T-helper 2 cell (primary cell): ENCODE measurements at places on chromosomes 3 and 15.

- no peak for DNase-seq
Observed at GRCh38 chr15:92365084-92365483, 28.6 kb upstream of the ST8SIA2 start.

GRCh38 chr3:63228677-63229076 is 49.4 kb upstream of the SYNPR start:
- DNase-seq = no peak

- DNase-seq = no peak
Observed at GRCh38 chr3:102614585-102614984, 179.8 kb downstream of the ZPLD1 start.

DNA sequence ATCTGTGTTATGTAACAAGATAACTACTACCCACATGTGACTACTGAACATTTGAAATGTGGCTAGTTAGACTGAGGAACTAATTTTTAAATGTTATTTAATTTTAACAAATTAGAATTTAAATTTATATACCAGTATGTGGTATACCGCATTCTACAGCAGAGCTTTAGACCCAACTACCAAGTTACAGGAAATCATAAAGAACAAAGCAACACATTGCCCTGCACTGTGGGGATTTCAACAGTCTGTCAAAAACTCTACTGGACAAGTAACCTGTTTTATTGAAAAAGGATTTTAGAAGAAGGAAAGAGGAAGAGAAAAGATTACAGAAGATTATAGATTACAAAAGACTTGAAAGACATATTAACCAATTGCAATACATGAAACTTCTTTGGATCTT is 64.9 kb downstream of the DPH6 start:
- DNase-seq = no peak

- DNase-seq = no peak
Observed at GRCh38 chr3:2568929-2569328, 470.3 kb downstream of the CNTN4 start.

DNA sequence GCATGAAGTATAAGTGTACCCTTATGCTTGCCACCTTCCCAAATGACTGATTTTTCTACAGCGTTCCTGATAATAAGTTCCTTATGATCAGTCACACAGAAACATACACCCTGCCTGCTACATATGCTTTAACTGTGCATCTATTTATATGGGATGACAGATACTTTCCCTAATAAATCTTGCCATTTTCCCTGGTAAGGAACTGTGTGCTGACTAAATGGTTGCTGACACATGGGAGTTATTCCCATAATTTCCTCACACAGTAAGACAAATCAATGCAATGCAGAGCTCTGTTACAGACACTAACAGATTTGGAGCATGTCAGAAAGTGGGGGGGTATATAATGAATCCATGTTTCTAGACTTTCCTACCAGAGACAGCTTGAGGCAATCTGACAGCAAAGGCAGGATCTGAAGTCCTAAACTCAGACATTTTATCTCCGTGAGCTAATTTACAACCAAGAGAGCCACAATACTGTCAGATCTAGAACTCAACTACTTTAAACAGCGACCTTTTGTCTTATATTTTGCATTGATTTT is 86.9 kb upstream of the TCF12 start:
- DNase-seq = no peak

DNA sequence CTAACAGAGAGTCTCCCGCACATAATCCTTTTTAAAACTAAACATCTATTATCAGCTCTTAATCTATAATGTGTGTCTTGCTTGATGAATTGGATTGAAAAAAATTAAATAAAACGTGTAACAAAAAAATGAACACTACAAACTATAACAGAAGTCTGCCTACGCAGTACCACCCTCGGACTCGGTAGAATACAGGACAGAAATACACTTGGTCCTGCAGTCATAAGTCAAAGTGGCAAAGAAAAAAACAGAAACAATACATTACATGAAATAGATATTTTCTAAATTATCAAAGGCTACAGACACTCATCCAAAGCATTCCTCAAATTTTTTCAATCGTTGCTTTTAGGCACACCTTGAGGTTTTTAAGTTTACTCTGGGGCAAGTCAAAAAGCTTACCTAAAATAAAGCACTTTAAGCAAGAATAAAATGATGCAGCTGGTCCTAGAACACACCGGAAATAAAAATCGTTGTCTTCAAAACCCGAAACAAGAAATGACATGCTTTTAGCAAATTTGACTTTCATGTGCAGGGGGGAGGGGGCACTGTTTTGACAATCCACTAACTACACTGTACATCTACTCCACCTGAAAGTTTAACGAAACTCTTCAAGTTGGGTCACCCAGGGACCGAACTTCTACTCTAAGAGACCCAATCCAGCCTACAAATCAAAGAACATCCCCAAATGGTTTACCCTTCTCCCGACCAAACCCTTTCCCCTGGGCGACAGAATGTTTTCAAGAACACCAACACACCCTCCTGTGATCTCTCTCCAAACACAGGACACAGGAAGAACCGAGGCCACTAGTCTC is 1.3 kb downstream of the ADAM10 start:
- no peak for DNase-seq

DNA sequence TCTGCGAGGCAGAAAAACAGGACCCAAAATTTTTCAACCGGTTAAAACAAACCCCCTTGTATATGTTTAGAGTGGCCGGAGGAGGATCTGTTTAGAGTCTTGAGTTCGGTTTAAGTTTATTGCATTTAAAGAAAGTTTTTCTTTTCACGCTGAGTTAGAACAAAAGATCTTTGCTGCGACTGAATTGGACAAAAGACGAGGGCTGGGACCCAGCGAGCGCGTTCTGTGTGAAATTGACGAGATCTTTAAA is 9.8 kb downstream of the NR2F2 start:
- no peak for DNase-seq

GRCh38 chr3:184443364-184443763 is 63.5 kb downstream of the CHRD start:
- DNase-seq = no peak

GRCh38 chr15:57551715-57552677 is 39.7 kb upstream of the MYZAP start:
- DNase-seq = no peak

DNA sequence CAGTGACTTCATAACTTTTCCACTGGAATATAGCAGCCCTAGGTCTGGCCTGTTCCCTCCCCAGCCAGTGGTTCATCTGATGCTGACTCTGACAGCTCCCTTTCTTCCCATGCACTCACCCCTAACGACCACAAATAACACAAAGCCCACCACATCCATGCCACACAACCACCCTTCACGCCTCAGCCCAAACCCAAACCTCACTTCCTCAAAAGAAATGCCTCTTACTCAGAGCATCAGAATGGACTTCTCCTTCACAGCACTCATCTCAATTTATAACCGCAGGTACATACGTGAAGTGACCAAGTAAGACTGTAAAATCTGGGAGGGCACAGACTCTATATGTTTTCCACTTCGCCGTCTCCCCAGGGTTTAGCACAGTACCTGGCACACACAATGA is 1.1 kb downstream of the RBSN start:
- DNase-seq = no peak

DNA sequence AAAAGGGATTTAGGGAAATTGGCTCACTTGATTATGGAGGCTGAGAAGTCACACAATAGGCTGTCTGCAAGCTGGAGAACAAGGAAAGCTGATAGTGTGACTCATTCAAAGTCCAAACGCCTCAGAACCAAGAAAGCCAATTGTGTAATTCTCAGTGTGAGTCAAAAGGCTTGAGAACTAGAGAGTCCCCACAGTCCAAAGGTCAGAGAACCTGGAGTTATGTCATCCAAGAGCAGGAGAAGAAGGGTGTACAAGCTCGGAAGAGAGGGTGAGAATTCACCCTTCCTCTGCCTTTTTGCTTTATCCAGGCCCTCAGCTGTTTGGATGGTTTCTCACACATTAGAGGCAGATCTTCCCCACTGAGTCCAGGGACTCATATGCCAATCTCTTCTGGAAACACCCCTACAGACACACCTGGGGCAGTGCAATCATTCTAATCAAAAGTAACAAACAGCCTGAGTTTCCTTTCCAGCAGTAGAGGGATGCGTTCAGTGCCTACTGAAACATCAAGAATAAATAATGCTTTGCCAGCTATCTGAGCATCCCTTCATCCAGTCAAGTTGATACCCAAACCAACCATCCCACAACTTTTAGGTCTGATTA is 271.5 kb downstream of the SATB1 start:
- no peak for DNase-seq

GRCh38 chr3:18444595-18445400 is 19.7 kb upstream of the SATB1 start:
- DNase-seq = peak; percentile 62

DNA sequence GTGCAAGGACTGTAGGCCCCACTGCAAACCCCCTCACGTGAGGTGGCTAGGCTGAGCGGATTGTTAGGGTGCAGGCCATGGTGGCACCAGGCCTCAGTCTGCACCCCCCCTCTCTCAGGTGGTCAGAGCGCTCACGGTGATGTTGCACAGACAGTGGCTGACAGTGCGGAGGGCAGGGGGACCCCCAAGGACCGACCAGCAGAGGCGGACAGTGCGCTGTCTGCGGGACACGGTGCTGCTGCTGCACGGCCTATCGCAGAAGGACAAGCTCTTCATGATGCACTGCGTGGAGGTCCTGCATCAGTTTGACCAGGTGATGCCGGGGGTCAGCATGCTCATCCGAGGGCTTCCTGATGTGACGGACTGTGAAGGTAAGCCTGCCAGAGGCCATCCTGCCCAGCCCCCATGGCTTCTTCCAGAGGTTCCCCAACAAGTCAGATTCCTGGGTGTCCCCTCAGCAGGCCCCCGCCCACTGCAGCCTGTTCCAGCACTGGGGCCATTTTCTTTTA is 18.2 kb downstream of the ATRIP start:
- DNase-seq = no peak

GRCh38 chr15:75455982-75456531 is 4.6 kb upstream of the SIN3A start:
- peak; percentile 42 for DNase-seq

- no peak for DNase-seq
Observed at GRCh38 chr3:196016485-196016884, 65.4 kb downstream of the TFRC start.

DNA sequence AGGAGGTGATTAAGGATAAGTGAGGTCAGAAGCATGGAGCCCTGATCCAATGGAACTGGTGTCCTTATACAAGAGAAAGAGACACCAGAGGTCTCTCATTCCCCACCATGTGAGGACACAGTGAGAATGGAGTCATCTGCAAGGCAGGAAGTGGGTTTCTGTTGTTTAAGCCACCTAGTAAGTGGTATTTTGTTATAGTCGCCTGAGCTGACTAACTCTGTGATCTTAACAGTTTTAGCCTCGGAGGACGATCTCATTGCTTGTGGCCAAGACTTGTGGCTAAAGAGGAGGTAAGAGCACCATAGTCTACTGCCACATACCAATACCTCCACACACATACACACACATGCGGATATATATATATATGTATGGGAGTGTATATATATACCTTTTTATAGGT is 73.8 kb downstream of the MCTP2 start:
- no peak for DNase-seq

DNA sequence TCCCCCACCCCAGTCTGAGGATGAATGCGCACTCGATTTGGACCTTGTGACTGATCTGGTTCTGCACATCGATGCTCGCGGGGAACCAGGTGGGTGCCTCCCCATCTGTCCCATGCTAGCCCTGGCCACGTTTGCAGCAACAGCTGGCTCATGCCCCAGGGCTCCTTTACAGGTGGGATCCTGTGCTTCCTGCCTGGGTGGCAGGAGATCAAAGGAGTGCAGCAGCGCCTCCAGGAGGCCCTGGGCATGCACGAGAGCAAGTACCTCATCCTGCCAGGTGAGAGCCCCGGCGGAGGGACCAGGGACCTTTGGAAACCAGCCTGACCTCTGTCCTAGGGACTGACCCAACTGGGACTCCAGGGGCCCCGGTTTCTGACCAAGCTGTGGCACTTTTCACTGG is 44.3 kb downstream of the DHX30 start:
- DNase-seq = no peak

DNA sequence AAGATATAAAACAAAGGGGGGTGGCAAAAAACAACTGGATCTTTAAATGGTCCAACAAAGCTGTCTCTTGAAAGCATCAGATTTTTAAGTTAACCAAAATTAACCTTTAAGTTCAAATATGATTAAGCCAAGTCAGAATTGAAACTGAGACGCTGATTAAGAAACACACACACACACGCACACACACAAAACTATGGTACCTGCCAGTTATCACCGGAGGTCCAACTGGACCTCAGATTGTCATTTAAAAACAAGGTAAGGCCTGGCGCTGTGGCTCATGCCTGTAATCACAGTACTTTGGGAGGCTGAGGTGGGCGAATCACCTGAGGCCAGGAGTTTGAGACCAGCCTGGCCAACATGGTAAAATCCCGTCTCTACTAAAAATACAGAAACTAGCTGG is 10.4 kb downstream of the ARF4 start:
- no peak for DNase-seq

- no peak for DNase-seq
Observed at GRCh38 chr15:62821384-62822131, 221.0 kb upstream of the TPM1 start.

DNA sequence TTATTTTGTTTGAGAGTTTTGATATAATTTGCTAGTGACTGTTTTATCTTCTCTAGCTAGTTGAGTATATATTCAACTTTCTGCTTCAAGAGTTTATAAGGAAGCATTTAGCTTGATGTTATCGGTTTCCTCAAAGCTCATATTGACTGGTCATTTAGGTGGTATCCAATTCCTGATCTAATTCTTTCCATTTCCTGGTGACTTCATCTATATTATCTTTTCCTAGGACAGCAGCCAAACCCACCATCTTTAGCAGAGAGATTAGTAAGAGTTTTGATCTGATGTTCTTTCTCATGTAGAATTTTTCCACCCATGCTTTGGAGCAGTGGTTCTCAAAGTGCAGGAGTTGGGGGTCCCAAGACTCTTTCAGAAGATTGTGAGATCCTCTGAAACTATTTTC is 148.6 kb upstream of the STT3B start:
- DNase-seq = no peak

DNA sequence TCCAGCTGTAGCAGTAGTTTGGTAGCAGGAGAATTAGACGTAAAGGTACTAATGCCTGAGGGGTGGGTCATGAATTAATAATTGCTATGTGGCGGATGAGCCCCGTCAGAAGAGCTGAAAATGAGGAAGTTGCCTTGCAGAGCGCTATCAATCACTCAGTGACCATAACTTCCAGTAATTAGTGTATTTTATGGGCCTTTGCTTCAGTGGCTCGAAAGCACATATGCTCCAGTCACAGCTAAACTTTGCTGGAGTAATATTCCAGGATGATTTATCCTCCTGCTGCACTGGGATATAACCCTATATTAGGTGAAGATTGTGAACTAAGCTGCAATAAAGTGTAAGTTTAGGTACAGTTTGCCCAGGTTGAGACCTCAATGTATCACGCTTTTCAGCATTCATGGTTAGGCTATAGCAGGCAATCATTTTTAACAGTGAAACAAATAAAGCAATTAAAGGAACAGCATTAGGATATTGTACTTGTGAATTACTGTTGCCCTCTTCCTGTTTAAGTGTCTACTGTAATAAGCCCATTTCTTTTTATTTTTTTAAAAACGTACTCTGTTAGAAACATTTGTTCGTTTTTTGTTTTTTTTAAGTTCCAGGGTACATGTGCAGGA is 104.6 kb upstream of the SKOR1 start:
- DNase-seq = no peak

GRCh38 chr15:72840114-72840513 is 56.6 kb upstream of the ADPGK start:
- DNase-seq = no peak
